Activated T-helper 17 cell treated with anti-CD3 and anti-CD28 coated beads, Interleukin-2, amount 50 U/mL, for 72 hours (primary cell): ENCODE measurements at places on chromosomes 6 and 20.
A peak's percentile ranks its signal among the peaks of the same experiment; 100 is the strongest.

- no peak for ATAC-seq
Observed at GRCh38 chr6:148455225-148455624, 112.6 kb downstream of the SASH1 start.

DNA sequence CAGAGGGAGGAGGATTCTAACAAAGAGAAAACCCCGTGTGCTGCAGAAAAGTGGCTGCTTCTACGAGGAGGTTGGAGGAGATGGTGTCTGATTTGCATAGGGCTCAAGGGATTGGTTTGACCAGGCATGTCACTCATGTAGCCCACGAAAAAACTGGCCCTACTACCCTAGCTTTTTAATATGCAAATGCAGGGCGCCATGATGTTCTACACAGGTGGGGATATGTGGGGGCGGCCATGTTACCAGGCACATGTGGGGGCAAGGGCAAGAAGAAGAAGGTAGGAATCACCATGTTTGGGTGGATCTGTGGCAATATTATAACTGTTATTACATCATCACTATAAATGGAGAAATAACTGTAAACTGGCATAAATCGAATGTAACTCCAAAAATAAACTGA lies 9.9 kb downstream of the KIAA1755 start:
- no peak for ATAC-seq

DNA sequence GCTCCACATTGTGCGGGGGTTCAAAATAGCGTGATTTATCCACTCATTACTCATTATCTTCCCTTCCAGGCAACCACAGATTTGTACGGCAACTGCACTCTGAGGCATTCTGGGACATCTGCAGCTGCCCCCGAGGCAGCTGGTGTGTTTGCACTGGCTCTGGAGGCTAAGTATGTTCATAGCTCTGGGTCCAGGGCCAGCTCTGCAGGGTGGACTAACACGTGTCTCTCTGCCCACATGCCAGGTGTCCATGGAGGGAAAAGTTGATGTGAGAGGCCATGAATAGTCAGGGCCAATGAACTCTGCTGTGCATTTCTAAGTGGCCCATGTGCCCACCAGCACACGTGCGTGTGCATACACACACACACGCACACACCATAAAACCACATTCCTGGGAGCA lies 74.9 kb downstream of the BFSP1 start:
- ATAC-seq, result no peak

GRCh38 chr6:100276311-100277057 lies 188.2 kb downstream of the SIM1 start:
- no peak for ATAC-seq

GRCh38 chr6:1379017-1379787 lies 10.2 kb upstream of the FOXF2 start:
- no peak for ATAC-seq

DNA sequence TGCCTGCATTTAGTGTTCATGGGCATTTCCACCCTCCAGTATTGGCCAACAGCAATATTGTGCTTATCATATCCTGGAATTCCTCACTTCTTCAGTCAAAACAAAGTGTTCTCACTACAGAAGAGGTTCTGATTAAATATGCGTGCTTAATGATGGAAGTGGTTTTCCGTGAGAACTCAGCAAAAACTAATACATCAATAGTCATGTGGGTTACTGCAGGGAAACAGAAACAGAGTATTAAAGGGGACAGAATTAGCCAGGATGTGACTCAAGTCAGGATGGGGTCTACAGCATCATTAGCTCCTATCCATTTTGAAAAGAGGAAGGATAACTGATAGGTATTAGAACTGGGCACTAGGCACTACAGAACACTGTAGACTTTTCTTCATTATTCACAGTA lies 384.6 kb downstream of the CDKAL1 start:
- no peak for ATAC-seq

GRCh38 chr6:163187606-163188005 lies 226.9 kb upstream of the QKI start:
- no peak for ATAC-seq

GRCh38 chr6:134967711-134968110 lies 17.8 kb upstream of the ALDH8A1 start:
- no peak for ATAC-seq

- ATAC-seq, result no peak
Observed at GRCh38 chr20:55977690-55978459, 27.4 kb downstream of the CBLN4 start.

GRCh38 chr6:9621276-9621675 lies 793.6 kb downstream of the TFAP2A start:
- no peak for ATAC-seq

DNA sequence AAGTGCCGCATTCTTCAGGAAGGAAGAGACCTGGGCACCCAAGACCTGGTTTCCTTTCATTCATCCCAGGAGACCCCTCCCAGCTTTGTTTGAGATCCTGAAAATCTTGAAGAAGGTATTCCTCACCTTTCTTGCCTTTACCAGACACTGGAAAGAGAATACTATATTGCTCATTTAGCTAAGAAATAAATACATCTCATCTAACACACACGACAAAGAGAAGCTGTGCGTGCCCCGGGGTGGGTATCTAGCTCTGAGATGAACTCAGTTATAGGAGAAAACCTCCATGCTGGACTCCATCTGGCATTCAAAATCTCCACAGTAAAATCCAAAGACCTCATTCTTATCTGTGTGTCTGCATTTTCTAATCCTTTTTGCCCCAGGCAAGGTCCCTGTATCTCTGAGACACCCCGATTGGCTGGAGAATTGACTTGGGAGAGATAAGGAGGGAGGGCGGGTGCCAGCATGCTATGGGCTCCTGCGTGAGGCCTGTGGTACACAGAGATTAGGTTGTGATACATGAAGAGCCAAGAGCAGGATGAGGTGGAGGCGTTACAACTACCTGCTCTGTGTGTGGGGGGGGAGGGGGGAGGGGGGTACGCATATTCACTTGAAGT lies 4.8 kb downstream of the MUC21 start:
- no peak for ATAC-seq

DNA sequence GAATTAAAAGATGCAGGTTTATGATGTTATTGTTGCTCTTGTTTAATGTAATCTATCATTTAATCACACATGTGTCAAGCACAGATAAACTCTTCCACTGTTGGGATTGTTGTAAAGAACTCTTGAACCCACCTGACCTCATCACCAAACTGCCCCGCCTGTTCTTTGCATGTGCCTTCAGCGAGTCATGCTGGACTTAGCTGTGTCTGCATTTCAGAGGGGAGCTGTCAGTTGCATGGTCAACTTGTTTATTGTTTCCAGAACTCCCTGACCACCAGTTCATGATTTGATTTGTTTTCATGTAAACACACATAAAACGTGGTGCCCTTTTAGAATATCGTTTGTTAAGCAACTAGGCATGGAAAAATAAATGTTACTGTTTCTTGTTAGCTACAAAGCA lies 93.6 kb downstream of the KHDC1L start:
- ATAC-seq, result no peak

- ATAC-seq, result no peak
Observed at GRCh38 chr6:157941101-157941863, 40.4 kb upstream of the SYNJ2 start.

DNA sequence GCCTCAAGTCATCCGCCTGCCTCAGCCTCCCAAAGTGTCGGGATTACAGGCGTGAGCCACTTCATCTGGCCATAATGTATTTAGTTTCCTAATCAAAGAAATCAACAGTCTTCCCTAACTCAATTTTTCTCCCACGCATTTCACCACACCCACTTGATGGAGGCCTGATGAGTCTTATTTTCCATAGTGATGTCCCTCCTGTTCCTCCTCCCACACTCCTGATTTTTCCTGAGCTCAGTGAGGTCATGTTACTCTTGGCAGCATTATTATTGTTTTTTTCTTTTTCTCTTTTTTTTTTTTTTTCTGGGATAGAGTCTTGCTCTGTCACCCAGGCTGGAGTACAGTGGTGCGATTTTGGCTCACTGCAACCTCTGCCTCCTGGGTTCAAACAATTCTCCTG lies 8.9 kb downstream of the ABRACL start:
- ATAC-seq, result no peak

DNA sequence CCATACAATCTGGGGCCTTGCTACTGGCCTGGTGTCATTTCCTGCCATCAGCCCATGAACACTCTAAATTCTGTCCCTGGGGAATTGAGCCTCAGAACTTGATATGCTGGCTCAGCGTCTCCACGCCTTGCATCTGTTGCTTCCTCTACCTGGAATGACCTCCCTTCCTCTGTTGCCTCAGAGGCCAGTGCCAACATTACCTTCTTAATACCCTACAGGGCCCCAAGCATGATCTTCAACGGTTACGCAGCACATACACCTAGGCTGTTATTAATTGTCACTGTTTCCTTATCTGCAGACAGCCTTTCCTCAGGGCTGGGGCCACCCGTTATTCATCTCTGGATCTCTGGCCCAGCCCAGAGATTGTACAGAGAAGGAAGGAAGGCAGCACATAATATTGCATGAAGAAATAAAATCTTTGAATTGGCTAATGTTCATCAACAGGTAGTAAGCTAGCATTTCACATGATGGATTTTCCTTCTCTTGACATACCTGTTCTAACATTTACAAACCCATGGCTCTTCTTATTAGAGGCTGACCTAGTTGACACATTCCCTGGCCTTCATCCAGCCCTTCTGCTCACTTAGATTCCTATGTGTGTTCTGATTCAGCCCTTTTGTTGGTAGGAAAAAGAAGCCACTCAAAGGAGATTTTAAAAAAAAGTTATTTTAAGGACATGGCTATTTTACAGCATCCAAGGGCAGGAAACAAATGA lies 8.4 kb upstream of the RNF182 start:
- no peak for ATAC-seq

GRCh38 chr6:137001299-137001976 lies 43.3 kb downstream of the IL20RA start:
- no peak for ATAC-seq

GRCh38 chr6:113936093-113936934 lies 34.6 kb downstream of the HDAC2 start:
- ATAC-seq, result no peak

DNA sequence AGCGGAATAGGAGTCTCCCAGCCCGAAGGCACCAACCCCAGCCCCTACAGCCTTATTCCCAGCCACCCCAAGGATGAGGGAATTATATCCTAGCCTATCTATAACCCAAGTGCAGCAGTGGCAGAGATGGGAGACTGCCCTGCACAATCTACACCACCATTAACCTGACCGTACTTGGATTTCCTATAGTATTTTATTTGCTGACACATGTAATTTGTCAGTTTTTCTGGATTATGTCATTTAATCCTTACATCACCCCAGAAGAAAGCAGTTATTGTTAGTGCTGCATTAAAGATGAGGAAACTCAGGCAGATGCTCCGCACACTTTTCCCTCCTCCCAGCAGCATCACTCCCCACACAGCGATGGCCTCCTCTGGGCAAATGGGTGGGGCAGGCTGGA lies 6.0 kb downstream of the BFSP1 start:
- ATAC-seq, result no peak

GRCh38 chr6:79762370-79762769 lies 131.2 kb downstream of the SH3BGRL2 start:
- ATAC-seq, result no peak

GRCh38 chr20:36491901-36492617 lies 49.3 kb upstream of the MYL9 start:
- peak; percentile 93 for ATAC-seq

- ATAC-seq, result no peak
Observed at GRCh38 chr6:160426136-160426535, 78.0 kb downstream of the SLC22A3 start.

DNA sequence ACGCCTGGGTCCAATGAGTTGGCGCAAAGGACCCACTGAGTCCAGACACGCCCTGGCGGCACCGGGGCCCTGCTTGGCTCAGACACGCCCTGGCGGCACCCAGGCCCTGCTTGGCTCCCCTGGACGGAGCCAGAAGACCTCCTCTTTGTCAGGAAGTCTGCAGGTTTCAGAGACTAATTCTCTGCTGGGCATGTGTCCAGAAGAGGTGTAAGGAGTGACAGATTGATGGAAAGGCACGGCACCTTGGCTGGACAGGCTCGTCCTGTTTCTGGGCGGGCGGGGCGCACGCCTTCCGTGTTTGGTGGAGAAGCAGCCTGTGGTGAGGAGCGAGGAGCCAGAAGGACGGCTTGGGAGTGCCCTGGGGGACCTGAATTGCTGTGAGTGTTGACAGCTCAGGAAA lies 23.1 kb upstream of the DACT2 start:
- no peak for ATAC-seq

- no peak for ATAC-seq
Observed at GRCh38 chr20:5865604-5866003, 84.7 kb downstream of the TRMT6 start.

DNA sequence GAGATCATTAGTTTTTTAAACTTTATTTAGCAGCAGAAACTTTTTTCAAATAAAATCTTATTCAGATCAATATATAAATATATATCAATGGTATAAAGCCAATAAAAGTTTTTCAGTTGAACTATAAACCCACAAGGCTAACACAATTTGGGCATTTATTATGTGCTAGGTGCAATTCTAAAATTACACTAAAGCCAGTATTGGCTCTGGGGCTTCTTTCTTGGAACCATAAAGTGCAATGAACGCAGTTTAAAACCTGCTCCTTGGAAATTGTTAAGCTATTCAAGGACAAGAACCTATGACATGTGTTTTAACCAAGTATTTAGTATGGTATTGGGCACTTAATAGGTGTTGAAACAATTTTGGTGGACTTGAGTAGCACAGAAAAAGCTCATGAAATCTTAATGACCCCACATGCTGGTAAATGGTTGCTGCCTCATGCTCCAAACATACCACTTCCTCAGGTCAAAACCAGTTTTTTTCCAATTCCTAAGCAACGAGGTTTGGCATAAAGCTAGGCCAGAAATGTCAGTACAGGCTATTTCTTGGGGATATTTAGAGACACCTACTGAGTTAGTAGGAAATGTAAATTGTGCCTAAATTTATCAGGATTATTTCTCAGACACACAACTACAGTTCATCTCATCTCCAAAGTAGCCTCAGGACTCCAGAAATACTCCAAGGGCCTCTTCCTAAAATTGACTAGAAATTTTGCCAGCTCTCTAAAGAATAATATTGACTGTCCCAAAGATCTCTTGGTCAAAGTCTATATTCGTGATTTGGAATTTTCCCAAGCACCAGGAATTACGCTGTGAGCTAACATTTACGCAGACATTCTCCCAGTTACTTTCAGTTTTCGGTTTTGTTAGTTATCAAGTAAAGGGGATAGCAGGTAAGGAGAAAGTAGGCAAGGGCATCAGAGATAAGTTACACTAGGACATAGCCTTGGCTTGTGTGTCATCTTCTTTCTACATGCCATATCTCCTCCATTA lies 90.9 kb upstream of the LGSN start:
- ATAC-seq, result no peak

DNA sequence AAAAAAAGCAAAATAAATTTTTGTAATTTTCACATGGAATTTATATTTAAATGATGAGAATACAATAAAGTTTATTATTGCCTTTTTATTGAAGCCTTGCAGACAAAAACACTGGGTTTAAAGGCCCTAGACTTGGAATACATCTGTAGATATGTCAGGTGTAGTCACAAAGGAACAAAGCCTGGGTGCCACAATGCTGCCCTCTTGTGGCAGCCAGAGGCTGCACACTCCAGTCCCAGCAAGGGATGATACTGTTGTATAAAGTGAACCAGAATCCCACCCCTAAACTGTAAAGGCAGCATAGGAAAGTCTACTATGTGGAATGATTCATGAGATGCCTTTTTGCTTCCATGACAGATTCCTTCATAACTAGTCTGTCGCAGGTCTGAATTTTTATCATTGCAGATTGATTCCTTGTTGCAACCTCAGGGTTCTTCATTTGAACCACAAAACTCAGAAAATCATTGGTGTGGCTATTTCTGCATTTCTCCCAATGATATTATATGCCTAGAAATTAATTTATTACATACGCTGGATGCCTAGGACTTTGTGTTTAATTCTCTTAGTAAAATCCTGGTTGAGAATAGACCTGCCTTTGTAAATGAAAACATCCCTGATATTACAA lies 37.0 kb downstream of the MAK start:
- ATAC-seq, result peak; percentile 83
